Dorsolateral prefrontal cortex (tissue), 122 donors: ENCODE measurements at places on chromosomes 5 and 9. TPM values are rescaled to one million over a fixed set of nuclear protein-coding genes. Genes with fewer than 3 reads are reported as not detected.

The GM2A gene
- 41.1 TPM for total RNA-seq

The WDR38 gene
- total RNA-seq: not detected

The GMCL2 gene
- total RNA-seq: not detected

The IL3 gene
- total RNA-seq: not detected

The FGF1 gene
- total RNA-seq: 136 TPM

The FST gene
- total RNA-seq: 0.75 TPM

The GZMA gene
- total RNA-seq: 0.97 TPM

The PCDHB14 gene
- 12.9 TPM for total RNA-seq

The CBY3 gene
- total RNA-seq: not detected
